Daoy (cell line): ENCODE measurements at places on chromosomes 1 and 21. TPM values are rescaled to one million over a fixed set of nuclear protein-coding genes. Genes with fewer than 3 reads are reported as not detected.
A peak's percentile ranks its signal among the peaks of the same experiment; 100 is the strongest.

RNF186 gene
- total RNA-seq = not detected in 2 replicates

GBP6 gene
- 0.11 TPM in 1 of 2 replicates, not detected in the other for total RNA-seq

- DNase-seq = no peak
These were observed 23.3 kb upstream of the S100A7 start for GRCh38 chr1:153483776-153484175.

GRCh38 chr1:16158993-16159831 is 3.3 kb upstream of the EPHA2 start:
- peak; percentile 55 for DNase-seq

DNA sequence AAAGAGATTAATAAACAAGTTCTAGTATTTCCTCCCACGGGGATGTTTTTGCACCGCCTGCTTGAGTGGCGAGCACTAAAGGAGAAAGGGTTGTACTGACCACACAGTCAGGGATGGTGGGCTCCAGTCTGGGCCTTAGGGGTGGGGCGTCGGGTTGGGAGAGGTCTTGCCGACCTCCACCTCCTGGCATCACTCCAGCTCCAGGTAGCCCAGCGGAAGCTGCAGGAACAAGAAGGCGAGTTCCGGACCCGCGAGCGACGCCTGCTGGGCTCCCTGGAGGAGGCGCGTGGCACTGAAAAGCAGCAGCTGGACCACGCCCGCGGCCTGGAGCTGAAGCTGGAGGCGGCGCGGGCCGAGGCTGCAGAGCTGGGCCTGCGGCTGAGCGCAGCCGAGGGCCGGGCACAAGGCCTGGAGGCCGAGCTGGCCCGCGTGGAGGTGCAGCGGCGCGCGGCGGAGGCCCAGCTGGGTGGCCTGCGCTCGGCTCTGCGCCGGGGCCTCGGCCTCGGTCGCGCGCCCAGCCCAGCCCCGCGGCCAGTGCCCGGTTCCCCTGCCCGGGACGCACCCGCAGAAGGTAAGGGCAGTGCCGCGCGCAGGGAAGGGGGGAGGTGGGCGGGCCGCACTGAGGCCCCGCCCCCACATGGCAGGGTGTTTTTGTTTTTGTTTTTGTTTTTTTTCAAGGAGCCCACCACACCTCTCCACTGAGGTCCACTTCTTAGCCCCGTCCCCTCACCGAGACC is 19.7 kb downstream of the MFAP2 start:
- peak; percentile 91 for DNase-seq

DNA sequence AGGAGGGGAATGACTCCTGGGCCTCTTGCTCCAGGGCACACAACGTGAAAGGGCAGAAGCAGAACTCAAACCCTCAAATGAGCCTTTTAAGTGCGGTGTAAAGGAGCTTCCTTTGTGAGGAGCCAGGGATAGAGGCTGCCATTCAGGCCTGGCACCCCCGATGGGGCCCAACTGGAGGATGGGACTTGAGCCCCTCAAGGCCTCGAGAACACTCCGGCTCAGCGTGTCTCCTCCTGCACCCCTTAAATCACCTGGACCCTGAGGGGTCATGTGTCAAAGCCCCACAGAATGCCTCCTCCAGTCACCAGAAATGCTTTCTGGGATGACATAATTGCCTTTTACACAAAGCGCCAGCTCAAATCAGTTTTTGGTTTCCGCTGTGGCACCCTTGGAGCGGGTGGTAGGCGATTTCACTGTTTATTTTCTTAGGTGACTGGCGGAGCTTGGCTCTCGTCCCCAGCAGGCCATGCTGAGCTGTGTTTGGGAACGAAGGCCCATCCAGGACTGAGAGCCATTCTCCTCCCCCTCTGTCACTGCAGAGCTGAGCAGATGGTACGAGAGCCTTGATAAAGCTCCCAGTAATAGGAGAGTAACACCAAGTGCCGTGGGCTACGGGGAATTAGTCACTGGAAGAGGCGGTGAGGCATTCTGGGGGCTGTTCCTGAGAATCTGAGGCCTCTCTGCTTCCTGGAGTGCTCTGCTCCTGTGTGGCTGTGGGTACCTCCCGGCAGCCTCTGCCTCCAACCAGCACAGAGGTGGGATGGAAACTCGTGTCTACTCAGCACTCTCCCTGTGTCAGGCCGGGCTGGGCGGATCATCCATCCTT is 163.0 kb downstream of the GRIK3 start:
- peak; percentile 96 for DNase-seq

GRCh38 chr1:16233431-16233830 is 3.6 kb downstream of the CPLANE2 start:
- DNase-seq = no peak

DNA sequence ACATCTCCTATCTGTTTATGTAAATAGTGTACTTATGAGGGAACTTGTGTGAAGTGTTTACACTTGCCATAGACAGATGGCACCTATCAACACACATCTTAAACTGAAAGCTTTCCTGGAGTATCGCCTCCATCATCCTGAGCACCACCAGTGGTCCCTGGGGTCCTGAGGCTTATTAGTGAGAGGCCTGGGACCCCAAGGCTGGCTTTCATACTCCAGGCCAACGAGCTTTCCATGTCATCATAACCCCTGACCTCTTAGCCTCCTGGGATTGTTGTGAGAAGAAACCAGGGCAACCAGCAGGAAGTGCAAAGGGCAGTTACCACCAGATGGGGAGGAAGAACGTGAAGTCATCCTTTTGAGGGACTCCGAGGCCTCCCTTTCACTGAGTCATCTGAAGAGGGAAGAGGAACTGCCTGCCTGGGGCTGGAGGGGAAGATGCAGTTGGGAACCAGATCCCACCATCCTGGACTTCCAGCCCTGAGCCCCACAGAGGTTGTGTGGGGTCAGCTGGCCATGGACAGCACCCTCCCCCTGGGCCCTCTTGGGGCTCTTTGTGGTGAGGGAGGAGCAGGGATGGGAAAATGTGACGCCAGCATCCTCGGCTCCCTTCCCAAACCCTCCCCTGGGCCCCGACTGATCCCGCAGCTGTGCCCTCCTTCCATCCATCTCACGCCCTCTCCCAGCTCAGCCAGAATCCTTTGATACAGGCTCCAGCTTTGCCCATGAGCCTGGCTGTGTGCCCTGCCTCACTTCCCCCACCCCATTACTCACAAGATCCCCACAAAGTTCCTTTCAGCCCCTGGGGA is 5.8 kb downstream of the INKA2 start:
- DNase-seq = peak; percentile 89

DNA sequence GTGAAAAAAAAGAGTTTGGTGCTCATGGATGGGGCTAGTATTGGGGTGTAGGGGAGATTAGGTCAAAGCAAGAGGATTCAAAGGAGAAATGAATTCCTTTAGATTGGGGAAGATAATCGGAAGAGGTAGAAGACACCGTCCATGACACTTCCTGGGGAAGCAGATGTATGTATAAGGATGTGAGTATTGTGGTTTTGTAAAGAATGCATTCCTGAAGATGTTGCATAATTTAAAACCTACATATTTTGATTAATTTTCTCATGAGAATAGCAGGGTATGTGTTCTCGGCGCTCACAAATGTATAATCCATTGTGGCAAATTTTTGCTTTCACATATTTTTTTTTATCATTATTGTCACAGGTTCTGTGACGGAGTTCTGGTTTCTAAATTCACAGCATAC is 5.5 kb upstream of the LGALS8 start:
- no peak for DNase-seq

DNA sequence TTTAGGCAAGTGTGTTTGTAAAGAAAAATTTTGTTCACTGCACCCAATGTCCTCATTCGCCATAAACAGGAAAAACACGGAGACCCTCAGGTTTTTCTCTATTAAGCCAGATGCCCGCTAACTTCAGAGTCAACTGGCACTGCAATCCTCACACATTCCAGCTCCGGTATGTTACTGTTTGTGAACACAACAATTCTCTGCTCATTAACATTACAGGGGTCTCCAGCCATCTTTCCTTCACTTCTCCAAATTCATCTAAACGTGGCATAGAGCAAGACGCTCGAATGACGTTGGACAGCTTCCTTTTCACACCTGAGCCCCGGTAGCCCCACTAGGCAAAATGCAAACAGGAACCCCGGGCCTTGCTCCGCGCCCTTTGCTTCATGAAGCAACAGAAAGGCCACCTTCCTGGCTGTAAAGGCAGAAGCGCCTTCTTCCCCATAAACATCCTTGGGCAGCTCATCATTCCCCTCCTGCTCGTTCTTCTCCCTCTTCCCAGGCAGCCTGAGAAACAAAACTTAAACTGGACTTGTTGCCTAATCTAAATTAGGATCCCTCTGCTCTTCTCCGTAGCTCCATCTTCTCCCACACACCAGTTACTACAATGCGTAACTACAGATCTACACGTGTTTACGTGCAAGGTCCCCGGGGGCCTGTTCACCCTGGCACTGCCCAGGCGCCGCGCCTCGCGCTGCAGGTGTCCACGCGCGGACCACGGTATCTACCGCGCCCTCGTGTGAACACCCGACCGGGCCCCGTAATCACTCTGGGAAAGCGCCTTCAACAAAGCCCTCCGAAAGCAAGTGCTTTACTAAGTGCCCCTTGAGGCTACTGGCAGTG is 1.2 kb downstream of the LBR start:
- DNase-seq = peak; percentile 33
